ENCODE measurements at places on chromosomes 7 and 10.

- DNase-seq, result no peak
These were observed 73.3 kb downstream of the MICALL2 start for GRCh38 chr7:1385809-1386622.

DNA sequence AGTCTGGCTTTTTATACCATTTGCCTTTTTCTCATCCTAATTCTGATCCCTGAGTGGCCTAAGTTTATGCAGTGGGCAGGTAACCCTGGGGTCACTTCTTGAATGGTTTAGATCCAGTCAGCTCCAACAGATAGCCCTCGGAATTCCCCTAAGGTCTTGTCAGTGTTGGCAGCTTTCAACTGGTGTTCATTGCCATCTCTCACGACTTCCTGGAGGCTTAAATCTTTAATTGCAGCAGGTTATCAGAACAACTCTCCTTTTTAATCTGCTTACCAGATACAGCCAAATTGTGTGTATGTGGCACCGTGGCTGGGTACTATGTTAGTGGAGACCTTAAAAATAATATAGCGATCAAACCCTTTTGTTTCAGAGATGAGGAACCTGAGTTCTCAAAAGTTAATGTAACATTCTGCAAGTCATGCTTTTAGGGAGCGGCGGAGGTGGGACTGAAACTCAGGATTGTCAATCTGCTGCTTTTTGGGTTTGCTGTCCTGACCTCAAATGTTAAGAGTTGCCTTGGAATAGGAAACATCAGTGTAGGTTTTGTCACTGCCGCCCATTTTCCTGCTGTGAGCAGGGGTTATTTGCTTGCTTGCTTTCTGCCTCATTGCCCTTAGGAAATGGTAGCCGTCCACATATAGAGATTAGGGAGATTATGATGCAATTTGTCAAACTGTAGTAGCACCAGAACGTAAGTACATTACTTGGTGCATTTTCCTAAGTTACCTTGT is 818 bp downstream of the DLD start:
- DNase-seq, result no peak

GRCh38 chr10:11608159-11609013 is 3.1 kb downstream of the USP6NL start:
- DNase-seq, result no peak

GRCh38 chr7:39199951-39200350 is 222.2 kb downstream of the POU6F2 start:
- DNase-seq, result no peak

DNA sequence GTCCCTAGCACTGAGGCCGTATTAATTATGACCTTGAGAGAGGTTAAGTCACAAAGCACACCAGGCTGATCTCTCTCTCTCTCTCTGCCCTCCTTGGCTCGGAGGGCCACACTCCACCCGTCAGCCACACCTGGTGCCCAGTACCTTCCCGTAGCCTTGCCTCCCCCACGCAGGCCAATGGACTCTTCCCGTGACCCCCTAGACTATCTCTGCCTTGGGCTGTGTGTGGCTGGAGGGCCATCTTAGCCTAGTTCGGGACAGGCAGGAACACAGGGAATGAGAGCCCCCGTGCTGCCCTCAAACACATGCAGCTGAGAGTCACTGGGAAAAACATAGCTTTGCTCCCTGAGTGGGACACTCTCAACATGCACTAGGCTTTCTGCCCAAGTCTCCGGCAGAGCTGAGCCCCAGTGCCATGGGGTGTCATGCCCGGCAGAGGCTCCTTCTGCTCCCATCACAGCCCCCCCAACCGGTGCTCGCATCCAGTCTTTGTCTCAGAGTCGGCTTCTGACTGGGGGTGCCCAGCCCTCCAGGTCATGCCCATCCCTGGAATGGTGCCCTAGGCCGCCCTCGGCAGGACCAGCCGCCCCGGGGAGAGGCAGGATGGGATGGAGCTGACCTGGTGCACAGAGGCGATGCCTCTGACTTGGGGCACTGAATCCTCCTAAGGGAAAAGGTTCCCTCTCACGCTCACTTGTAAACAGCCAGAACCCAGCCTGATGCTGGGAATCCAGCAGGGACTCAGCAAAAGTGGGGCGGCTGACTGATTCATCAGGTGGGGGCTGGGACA is 63.0 kb downstream of the TCERG1L start:
- no peak for DNase-seq

DNA sequence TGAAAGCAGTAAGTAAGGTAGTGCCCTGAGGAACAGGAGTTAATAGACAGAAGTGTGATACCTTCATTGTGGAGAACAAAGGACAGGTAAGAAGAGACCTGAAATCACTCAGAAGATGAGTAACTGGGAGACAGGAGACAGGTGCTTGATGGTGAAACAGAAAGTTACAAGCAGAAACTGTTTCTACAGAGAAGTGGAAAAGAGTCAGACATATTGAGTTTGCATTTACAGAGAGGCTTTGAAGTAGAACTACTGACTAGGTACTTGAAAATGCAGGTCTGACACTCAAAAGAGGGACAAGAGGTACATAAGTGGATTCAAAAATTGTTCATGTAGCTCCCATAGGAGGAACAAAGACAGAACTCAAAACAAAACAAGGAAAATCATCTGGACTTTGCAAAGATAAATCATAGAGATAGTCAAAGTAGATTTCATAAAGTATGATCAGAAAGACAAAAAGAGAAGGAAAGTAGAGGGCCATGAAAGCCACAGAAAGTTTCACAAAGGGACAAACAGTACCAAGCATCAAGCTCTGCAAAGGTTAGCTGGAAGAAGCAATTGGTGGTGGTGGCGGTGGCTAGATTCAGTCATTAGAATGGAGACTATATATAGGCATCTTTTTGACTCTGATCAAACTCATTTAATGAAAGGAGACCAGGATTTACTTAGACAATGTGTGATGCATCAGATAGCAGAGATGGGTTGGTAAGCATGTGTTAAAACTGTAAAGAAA is 198.4 kb downstream of the PCLO start:
- no peak for DNase-seq

GRCh38 chr7:1762238-1762945 is 92.3 kb downstream of the ELFN1 start:
- no peak for DNase-seq

DNA sequence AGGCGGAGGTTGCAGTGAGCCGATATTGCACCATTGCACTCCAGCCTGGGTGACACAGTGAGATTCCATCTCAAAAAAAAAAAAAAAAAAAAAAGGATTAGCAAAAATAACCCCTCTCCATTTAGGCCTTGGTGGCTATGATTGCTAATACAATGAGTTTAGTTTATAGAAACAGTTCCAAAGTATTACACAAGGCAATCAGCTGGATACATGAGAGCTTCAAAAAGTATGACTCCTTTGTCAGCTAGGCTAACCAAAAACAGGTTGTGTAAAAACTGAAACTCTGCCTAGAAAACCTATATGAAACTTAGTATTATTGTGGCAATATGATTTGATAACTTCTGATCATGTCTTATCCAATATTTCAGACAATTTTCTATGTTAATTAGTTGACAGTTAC is 57.2 kb downstream of the SUGCT start:
- no peak for DNase-seq

- DNase-seq, result no peak
These were observed 28.4 kb downstream of the PCDH15 start for GRCh38 chr10:54772468-54773122.

DNA sequence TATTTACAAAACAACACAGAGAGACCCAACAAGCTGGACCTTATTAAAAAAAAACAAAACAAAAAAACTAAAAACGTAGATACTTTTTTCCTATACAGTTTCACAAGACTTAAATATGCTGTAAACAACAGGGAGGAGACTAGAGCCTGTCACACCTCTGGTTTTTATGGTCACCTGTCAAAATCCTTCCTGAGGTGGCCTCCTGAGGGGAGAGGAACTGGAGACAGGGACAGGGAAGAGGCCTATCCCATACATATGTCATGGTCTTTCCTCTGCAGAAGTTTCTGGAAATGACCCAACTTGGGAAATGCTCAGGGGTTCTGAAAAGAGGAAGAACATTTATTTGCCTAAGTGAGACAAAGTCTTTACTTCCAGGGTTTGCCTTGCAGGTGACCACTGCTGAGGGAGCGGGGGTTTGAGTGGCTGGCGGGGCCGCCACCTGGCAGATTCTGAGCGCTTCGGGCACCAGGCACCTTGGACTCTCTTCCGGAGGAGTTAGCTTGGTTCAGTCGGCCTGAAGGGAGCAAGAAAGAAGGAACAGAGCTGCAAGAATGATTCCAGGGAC is 18.3 kb downstream of the CPA1 start:
- DNase-seq, result no peak

- DNase-seq, result no peak
These were observed 28.4 kb downstream of the MPP7 start for GRCh38 chr10:28274475-28274874.

GRCh38 chr7:142915315-142915714 is 18.2 kb downstream of the TRPV5 start:
- no peak for DNase-seq

DNA sequence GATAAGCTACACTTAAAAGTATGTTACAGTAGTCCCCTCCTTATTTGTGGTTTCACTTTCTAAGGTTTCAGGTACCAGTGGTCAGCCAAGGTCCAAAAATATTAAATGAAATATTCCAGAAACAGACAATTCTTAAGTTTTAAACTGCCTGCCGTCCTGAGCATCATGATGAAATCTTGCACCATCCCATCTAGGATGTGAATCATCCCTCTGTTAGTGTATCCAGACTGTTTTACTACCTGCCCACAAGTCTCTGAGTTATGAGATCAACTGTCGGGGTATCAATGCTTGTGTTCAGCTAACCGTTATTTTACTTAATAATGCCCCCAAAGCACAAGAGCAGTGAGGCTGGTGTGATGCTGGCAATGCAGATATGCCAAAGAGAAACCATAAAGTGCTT is 11.4 kb downstream of the KDM7A start:
- no peak for DNase-seq

DNA sequence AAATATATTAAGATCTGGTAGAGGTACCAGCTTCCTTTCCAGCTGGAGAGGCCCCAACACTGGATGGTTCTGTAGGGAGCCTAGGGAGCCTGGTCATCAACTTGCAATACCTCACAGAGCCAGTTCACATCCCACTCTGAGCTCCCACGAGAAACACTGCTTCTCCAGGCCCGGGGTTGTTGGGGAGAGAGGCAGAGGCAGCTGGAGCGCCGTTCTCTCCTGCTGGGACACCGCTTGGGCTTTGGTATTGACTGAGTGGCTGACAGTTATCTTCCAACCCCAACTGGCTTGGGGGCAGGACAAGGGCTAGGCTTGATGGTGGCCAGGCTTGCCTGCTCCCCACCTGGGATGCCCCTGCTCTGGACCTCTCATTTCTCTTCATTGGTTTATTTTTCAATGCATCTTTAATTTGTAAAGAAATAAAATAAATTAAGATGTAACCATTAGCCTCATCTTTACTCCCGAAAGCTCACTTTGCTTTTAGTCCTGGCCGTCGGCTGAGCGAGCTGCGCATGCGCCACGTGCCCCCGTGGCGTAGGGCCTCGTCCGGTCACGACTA is 10.0 kb upstream of the CHCHD1 start:
- peak; percentile 75 for DNase-seq

GRCh38 chr10:20771051-20771450 is 126.1 kb downstream of the NEBL start:
- DNase-seq, result no peak

DNA sequence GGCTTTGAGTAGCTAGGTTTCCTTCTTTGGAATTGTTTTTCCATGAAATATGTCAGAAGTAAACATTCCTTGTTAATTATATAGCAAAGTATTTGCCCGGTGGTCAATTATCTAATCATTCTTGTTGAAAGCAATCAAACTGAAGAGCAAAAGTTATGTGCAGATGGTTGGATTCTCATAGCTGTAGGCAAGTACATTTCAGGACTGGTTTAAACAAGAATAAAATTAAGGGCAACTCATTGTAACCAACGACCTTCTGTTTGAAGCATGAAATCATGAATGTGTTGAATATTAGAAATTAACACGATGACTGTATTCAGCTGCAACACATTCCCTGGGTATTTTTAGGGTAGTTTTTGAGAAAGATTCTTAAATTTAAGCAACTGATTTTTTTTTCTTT is 61.8 kb upstream of the NMT2 start:
- no peak for DNase-seq

DNA sequence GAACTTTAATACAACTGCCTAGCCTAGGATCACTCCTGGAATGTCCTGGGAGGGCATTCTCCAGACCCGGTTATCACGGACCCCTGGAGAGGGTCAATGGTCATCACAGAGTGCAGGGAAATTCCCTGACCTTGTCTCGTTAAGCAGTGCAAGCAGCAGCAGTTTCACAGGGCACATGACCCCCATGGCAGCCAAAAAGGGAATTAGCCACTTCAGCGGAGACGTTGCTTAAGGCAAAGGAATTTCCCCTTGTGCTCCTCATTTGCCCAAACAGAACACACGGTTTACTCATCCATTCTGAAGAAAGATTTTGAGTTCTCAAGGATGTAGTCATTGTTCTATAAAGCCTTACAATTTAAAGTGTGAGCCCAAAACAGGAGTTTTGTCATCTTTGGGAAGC is 260.3 kb downstream of the SNX13 start:
- no peak for DNase-seq

GRCh38 chr10:29865700-29866355 is 193.6 kb downstream of the JCAD start:
- DNase-seq, result no peak

GRCh38 chr7:44148166-44148565 is 7.0 kb upstream of the MYL7 start:
- DNase-seq, result no peak

- no peak for DNase-seq
These were observed 101.2 kb downstream of the DYNC2I1 start for GRCh38 chr7:158957510-158957906.

DNA sequence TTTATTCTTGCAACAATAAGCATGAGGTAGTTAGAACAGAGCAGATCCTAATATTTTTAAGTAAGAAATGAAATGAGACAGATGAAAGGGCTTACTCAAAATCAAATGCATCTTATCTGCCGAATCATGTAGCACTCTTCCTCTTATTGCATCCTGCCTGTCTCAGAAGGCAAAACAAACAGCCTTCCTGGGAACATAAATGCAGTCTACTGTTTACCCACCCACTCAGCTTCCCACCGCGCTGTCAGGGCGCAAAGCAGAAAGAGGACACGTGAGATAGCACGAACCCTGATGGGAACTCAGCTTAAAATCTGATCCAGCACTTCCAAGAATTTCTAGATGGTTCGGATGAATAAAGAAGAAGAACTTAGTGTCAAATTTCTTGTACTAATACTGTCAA is 114.4 kb upstream of the CDK1 start:
- DNase-seq, result no peak

GRCh38 chr7:39027491-39027890 is 49.8 kb downstream of the POU6F2 start:
- DNase-seq, result no peak

DNA sequence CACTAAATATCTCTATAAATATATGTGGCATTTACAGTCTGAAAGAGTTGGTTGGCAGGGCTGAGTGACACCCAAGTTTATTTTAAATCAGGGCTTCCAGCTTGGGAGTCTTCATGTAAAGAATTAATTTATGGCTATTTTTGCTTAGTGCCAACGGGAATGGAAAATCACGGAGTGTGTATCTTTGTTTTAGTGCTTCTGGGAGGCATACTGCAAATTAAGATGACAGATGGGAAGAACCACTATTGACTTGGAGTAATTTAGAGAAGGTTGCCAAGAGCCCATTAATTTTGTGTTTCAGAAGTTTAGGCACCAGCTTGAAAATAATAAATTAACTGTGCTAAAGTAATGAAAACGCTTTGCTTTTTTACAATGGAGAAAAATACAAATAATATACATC is 135.2 kb downstream of the GPR37 start:
- no peak for DNase-seq

- DNase-seq, result no peak
These were observed 202.2 kb downstream of the SNX10 start for GRCh38 chr7:26493737-26494428.

All from T-helper 1 cell (primary cell).